IPS-NIHi11 (cell line): ENCODE measurements at places on chromosomes 11 and 22.

GRCh38 chr11:134142536-134142935 lies 73.7 kb downstream of the JAM3 start:
- DNase-seq = no peak

- no peak for DNase-seq
Observed at GRCh38 chr22:34917239-34917638, 148.7 kb upstream of the ISX start.

GRCh38 chr22:49398115-49398514 lies 429.6 kb downstream of the BRD1 start:
- no peak for DNase-seq

GRCh38 chr11:28632338-28632737 lies 524.1 kb downstream of the METTL15 start:
- no peak for DNase-seq

DNA sequence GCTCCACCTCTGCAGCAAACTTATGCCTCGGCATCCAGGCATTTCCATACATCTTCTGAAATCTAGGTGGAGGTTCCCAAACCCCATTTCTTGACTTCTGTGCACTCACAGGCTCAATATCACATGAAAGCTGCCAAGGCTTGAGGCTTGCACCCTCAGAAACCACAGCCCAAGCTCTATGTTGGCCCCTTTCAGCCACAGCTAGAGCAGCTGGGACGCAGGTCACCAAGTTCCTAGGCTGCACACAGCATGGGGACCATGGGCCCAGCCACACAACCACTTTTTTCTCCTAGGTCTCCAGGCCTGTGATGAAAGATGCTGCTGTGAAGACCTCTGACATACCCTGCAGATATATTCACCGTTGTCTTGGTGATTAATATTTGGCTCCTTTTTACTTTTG lies 24.7 kb upstream of the MTMR2 start:
- no peak for DNase-seq
